Activated naive CD4-positive, alpha-beta T cell treated with Interleukin-2 at 50 U/mL for 16 hours (primary cell): ENCODE measurements at places on chromosomes 6 and 20.

DNA sequence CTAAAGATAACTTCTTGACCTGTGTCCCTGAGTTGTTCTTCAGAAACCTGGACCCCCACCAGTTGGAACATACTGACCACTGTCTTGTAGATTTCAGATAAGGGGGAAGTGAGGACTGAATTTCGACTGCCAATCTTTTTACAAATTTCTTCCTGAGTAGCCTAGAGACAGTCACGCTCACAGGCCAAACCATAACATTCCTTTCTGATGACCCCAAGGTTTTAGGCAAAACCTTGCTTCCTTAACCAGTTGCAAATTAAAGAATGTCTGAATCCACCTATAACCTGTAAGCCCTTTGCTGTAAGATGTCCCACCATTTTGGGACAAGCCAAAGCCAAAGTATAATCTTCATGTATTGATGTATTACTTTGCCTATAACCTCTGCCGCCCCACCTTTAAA, 306.9 kb downstream of the LRFN2 start:
- no peak for DNase-seq

- no peak for DNase-seq
Observed at GRCh38 chr6:40722091-40722490, 134.9 kb upstream of the LRFN2 start.

DNA sequence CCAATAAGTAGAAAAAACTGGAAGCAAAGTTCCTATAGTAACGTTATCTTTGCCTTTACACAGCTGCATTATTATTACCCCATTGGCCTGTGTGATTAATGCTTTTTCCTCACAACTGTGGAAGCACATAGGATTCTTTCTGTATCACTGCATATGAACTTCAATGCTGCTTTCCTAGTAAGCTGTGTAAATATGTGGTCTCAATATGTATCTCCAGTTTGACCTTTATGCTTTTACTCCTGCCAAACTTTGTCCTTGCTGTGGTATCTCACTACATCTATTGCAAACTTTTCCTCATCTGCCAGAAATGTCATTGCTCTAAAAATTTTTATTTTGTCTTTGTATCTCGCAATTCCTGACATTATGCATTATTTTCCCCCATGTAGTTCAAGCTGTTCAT, 168.6 kb downstream of the ZFAND3 start:
- no peak for DNase-seq

DNA sequence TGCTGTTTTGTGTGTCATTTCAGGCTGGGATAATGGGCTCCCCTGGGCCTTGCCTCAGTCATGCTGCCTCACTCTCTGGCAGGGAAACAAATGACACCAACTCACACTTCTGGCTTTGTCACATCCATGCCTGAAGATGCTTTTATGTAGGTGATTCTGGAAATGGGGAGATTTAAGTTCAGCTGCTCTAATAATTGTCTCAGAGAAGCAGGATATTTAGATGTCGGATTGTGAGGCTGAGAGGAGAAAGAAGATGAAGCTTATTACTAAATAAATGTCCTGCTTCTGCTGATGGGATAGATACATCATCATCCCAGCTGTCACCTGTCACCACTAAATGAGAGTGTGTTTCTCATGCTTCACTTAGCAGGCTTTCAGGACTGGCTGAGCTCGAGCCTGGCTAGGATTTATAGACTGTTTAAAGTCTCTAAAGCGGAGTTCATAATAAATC, 480.2 kb upstream of the SPTLC3 start:
- DNase-seq = no peak

GRCh38 chr6:73233048-73233447, 7.8 kb upstream of the KHDC1L start:
- DNase-seq = no peak

- DNase-seq = no peak
Observed at GRCh38 chr6:138246650-138247440, 28.6 kb upstream of the PBOV1 start.

GRCh38 chr20:24836041-24836533, 113.0 kb upstream of the CST7 start:
- no peak for DNase-seq

DNA sequence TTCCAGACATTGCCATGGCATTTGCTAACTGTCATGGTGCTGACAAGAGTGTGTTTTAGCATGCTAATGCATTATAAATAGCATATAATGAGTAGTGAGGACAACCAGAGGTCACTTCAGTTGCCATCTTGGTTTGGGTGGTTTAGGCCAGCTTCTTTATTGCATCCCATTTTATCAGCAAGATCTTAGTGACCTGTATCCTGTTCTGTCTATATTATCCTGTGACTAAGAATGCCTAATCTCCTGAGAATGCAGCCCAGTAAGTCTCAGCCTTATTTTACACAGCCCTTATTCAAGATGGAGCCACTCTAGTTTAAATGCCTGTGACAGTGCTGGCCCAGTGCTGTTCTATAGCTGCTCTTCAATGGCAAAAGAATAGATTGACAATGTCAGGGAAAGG, 781.0 kb upstream of the ADGRB3 start:
- DNase-seq = no peak

DNA sequence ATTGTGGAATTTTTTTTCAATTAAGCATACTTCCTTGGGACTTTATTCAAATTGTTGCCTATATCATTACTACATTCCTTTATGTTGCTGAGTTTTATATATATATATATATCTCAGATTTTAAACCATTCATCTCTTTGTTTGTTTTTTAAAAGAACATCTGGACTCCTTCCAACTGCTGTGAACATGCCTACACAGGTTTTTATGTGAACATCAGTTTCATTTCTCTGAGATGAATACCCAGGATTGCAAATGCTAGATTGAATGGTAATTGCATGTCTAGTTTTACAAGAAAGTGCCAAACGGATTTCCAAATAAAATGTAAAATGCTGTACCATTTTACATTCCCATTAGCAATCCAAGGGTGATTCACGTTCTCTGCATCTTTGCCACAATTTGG, 1289.3 kb downstream of the HACE1 start:
- DNase-seq = no peak

DNA sequence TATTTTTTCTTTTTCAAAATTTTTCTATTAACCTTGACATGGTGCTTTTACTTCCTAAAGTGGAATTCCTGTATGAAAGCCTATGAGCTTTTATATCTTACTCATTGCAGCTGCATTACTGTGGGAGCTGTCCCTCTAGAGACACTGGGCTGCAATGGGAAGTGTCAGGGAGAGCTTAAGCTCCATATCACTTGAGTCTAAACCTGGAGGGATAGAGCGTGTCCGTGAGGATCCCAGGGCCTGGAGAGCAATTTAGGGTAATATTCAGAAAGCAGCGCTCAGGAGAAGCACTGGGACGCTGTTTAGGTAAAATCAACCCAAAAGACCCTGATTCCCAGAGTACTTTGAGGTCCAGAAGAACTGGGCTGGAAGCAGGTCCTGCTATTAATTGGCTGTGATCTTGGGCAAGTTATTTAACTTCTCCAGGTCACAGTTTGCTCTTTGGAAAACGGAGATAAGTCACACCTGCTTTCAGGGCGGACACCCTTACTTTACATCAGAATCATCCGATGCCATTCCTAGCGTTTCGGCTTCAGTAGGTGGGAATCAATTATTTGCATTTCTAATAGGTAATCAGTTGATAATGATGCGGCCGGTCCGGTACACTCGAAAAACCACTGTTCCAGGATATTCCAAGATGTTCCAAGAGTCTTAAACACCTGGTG, 628 bp upstream of the ERGIC3 start:
- DNase-seq = no peak

DNA sequence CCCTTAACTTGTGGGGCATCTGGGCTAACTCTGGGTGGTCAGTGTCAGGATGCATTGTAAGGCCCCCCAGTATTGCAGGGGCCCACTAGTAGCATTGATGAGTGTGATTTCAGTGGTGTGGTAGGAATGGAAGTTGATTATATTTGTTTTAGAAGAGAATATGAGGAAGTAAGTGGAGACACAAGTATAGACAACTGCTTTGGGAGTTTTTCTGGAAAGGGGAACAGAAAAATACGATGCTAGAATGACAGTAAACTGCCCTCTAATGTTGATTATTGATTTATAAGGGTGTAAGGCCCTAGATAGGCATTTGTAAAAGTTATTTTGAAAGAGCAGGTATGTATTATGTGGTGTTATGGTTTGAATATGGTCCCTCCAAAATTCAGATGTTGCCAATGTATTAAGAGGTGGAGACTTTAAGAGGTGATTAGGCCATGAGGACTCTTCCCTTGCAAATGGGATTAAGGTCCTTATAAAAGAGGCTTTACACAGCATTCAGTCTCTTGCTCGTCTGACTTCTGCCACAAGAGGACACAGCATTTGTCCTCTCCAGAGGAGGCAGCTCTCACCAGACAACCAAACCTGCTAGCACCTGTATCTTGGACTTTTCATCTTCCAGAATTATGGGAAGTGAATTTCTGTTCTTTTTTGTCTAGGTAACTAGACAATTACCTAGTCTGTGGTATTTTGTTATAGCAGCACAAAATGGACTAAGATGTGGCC, 135.9 kb upstream of the DTNBP1 start:
- no peak for DNase-seq

GRCh38 chr6:26493258-26493657, 6.8 kb upstream of the BTN1A1 start:
- DNase-seq = no peak

- no peak for DNase-seq
Observed at GRCh38 chr6:106631346-106631745, 2.0 kb downstream of the QRSL1 start.

DNA sequence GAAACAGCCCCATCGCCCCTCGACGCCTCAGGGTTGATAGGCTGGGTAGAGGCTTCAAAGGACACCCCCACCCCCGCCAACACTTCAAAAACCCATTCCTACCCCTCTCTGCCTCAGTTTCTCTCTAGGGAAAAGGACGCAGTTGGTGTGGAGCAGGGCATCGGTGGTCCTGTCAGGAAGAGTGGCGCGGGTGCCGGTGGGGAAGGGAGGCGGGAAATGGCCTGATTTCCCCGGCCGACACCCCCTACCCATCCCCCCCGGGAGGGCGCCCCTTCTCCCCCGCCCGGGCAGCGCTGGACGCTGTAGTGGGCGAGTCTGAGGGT, 367 bp downstream of the NRSN2 start:
- DNase-seq = no peak

DNA sequence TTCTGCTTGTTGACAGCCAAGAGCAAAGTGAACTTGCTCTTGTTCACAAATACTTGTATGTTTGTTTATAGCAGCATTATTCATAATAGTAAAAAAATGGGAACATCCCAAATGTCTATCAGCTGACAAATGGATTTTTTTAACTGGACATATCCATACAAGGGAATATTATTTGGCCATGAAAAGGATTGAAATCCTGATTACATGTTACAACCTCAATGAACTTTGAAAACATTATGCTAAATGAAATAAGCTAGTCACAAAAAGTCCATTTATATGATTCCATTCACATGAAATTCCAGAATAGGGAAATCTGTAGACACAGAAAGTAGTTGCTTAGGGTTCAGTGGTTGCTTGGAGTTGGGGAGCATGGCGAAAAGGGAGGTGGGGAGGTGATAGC, 28.4 kb upstream of the BAG2 start:
- no peak for DNase-seq

- DNase-seq = no peak
Observed at GRCh38 chr6:164628302-164628931, 681.0 kb downstream of the C6orf118 start.

- no peak for DNase-seq
Observed at GRCh38 chr6:78700991-78701390, 166.4 kb upstream of the IRAK1BP1 start.
